ENCODE measurements at places on chromosomes 6 and 20.

DNA sequence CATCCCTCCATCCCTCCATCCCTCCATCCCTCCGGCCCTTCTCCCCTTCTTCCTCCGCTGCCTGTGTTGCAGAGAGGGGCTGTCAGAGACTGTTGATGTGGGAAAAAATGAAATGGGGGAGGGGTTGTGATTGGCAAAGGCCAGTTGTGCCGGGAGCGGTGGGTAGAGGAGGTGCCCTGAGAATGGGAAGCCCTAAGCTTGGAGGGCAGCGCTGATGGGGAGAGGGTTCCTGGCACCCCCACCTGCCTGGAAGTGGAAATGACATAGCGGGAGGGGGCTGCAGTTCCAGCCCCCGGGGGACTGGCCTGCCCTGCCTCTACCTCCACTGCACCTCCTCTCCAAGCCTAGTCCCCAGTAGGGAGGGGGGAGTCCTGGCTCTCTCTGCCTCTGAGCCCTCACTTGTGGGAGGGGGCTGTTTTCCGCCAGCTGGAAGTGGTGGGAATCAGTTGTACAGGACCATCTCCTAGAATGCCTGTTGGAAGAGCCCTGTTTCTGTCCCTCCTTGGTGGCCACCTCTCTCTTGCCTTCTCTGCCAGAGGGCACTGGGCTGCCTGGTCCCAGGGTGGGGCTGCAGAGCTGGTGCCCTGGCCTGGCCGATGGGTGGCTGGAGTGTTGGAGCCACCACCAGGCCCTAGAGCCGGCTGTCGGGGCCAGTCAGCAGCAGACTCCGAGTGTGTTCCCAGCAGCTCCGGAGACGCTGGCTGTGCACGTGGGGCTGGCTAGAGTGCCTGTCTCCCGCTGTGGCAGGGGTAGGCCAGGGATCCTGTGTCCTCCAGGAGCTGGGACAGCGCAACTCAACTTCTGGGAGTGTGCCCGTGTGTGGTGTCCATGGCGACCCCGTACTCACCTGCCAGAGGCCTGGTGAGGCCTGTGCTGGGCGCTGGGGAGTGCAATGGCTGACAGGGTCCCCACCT is 1.5 kb downstream of the DLGAP4 start:
- no peak for DNase-seq

DNA sequence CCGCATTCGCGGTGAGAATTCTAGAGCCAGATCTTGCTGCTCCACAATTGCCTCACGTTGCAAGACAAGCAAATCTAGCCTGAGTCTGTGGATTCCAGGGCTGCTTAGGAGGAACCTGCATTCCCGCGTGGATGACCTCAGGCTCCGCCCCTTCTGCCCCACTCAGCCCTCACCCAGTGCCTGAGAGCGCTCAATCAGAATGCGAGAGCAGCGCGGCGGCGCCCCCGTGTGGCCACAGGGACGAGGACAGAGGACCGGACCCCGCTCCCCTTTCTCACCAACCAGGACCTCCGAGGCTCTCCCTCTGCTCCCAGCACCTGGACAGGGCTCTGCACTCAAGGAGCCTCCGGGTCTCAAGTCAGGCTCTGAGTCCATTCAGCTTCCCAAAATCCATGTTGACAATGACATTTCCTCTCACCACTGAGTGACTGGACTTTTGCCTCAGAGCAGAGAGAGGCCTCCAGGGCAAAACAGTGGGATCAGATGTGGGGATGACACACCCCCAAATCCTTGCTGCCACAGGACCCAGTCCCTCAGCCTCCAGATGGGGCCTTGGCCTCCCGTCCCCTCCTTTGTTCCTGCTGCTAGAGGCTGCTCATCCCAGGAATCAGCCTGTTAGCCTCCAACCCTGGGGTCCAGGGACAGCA is 52.0 kb downstream of the RPP21 start:
- peak; percentile 81 for DNase-seq

DNA sequence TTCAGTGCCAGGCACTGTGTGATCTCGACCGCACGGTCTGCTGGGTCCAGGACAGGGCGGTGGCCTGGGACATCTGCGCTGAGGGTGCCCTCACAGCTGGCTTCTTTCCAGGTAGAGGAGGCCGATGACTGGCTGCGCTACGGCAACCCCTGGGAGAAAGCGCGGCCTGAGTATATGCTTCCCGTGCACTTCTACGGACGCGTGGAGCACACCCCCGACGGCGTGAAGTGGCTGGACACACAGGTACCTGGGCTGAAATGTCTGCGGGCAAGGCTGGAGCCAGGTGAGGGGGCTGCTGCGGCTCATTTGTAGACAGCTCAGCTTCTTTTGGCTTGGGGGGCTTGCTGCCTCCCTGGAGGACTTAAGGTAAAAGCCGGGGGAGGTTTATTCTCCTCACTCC is 26.6 kb downstream of the PYGB start:
- no peak for DNase-seq

GRCh38 chr20:32159766-32160221 is 47.7 kb downstream of the PLAGL2 start:
- DNase-seq, result no peak

DNA sequence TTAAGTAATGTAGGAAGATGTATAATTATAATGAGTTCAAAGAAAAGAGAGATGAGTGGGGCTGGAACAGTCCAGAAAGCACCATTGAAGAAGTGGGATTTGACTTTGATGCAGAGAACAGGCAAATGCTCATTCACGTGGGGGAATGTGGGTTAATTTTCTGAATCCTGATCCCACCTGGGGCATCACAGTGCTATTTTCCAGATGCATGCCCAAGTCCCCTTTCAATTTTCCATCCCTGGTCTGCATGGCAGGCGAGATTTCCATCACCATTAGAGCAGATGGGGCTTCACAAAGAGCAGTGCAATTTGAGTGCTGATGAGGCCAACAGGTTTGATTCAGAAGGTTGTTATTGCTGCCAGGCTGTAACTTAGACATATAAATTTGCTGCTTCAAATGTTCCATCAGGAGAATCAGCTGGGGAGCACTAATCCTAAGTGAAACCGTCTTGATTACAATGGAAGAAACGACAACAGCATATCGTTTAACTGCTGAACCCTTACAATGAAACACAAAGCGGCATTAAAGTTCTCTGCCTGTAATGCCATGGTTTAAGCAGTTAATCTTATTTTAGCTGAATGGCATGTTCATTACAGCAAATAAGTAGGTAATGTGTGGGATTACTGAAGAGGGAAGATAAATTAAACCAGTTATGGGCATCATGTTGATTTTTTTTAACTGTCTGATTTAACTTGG is 45.2 kb downstream of the OSTM1 start:
- no peak for DNase-seq

DNA sequence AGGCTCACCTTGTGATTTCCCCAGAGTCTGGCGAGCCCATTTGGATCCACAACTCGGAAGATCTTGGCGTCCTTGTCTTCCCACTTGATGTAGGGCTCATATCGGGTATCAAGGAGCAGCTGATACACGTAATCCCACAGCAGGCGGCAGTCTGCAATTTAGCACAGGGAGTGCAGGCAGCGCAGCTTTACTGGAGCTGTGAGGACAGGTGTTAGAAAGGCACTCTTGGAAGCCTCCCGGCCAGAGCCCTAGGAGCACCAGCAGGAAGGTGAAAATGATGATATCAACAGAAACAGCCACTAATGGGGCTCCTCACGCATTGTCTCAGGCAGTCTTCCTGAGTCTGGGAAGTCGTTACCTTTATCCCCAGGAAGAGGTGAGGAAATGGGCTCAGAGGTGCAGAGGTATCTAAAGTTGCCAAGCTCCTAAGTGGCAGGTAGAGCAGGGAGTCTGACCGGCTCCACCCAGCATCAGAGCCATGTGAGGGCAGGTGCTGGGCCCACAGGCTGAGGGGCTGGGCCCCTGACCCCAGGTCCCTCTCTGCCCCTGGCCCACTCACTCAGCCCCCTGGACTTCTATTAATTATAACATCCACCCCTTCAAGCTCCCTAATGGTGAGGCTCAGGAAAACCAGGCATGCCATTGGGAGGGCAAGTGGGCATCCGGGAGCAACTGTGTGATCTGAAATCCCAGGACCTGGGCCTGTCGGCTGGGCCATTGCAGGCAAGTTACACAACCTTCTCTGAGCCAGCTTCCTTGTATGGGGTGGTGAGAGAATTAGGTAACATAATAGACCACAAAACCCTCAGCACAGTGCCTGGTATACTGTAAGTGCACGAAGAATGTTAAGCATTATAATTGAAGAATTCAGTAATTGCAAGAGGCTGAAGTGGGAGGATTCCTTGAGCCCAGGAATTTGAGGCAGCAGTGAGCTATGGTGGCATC is 18.3 kb downstream of the ETV7 start:
- DNase-seq, result no peak

DNA sequence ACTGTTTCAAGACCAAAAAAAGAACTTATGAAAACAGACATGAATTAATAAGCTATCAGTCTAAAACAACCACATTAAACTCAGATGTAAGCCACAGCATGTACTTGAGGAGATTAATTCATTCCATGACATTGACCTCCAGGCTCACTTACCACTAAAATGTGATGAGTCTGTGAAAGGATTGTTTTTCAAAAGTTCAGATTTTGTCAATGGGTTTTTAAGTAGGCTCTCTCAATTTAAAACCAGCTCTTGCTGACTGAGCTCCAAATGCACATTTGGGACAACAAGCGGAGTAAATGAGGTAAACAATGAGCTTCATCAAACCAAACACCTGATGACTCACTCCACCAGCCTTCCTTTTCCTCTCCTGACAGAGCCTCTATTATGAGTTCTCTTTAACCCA is 197.0 kb downstream of the SIM1 start:
- DNase-seq, result no peak

GRCh38 chr20:19026121-19026878 is 186.1 kb upstream of the SLC24A3 start:
- peak; percentile 58 for DNase-seq

DNA sequence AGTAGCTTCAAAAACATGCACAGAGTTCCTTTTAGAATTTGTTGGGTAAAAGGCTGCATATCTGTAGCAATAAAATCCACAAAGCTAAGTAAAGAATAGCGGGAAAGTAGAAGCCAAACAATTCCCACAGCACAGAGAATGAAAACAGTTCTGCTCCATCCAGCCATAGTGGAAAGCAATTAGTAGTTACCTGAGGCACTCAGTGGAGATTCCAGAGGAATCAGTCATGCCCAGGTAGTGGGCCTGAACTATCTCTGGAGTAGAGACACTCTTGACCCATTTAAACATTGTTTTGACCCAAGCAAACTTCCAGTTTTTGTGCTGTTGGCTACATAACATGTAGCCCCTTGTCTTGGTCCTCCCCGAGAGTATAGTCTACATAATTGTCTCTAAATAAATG is 559.5 kb upstream of the PTCHD4 start:
- no peak for DNase-seq

DNA sequence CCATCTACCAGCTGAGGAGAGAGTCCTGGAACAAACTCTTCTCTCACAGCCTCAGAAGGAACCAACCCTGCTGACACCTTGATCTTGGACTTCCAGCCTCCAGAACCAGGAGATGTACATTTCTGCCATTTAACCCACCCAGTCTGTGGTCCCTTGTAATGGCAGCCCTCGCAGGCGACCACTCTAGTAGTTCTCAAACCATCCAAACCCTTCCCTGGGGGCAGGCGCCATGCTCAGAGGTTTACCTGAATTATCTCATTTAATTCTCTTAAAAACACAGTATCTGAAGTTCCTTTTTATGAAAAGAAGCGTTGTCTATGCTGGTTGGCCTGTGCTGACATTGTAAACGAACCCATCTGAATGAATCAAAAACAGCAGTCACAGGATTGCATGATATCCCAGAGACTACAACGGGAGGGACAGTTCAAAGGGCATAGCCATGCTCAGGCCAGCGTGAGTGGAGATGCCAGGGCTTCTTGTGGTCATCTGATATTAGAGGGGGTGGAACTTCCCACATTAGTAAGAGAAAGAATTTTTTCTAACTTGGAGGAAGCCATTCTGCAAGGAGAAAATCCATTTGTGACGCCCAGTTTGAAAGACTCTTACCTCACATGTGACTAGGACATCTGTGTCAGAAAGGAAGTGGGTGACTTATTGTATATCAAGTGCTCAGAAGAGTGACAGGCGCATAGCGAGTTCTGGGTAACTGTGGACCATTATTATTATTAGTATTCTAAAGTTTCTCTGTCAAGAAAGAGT is 17.2 kb upstream of the TAGAP start:
- DNase-seq, result peak; percentile 34

DNA sequence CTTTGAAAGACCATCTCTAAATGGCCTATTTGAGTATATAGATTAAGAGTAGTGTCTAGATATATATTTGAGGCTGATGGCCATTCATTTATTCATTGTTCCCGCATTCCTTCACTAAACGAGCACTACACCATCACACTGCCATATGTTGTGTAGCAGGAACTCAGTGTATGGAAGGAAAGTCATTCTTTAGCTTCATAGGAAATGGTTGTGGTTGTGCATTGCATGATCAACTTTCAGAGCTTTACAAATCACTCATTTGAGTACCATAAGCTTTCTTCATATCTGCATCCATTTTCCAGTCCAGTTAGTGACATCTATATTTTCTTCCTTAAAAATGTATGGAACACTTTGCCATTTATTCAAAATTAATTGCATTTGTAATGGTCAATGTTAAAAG is 97.9 kb downstream of the ARID1B start:
- DNase-seq, result no peak

GRCh38 chr20:62685781-62686555 is 22.7 kb upstream of the NTSR1 start:
- DNase-seq, result no peak

DNA sequence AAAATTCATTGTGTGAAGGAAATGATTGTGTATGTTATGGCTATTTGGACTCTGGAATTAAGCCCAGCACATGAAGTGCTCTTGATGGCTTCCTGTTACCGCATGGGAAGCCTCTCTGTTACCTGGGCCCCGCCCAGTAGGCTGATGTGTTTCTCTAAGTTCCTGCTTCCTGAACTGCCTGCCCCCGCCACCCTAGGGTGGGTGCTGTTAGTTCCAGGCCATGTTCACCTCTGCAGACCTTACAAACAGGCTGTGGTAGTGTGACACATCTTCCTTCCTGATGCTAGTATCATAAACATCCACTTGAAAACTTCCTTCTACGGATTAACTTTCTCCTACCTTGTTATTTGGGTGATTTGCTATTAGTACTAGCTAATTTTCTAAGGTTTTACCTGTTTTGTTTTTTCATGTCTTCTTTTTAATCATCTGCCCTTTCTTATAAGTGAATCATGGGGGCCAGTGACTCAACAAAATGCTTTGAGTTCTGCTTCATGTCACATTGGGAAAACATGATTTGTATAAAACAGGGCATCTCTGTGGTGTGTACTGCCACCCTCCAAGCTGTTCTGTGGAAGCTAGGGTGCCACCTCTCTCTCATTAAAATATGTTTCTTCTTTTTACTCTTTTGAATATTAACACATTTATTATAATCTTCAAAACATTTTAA is 40.6 kb downstream of the SH3BGRL2 start:
- no peak for DNase-seq

- DNase-seq, result no peak
Measured at GRCh38 chr6:17015551-17016381, 86.1 kb upstream of the STMND1 start.

GRCh38 chr20:10789386-10789785 is 115.6 kb upstream of the JAG1 start:
- DNase-seq, result no peak

- no peak for DNase-seq
Measured at GRCh38 chr20:23508449-23509229, 17.7 kb downstream of the CST8 start.

DNA sequence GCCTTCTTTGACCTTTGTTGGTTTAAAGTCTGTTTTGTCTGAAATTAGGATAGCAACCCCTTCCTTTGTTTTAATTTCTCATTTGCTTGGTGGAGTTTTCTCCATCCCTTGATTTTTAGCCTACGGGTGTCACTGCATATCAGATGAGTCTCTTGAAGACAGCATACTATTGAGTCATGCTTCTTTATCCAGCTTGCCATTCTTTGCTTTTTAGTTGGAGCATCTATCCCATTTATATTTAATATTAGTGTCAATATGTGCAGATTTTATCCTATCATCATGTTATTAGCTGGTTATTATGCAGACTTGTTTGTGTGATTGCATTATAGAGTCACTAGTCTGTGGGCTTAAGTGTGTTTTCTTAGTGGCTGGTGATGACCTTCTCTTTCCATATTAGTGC is 622.2 kb downstream of the MMUT start:
- no peak for DNase-seq

All from GM13977 (cell line).